Smooth muscle cell of bladder (primary cell): ENCODE measurements at places on chromosomes 13 and 19. TPM values are rescaled to one million over a fixed set of nuclear protein-coding genes. Genes with fewer than 3 reads are reported as not detected.

IGSF23 gene
- total RNA-seq = not detected in 2 replicates

CFAP97D2 gene
- not detected in 2 replicates for total RNA-seq

CDX2 gene
- total RNA-seq = under 0.01 TPM in 1 of 2 replicates, not detected in the other

IGFL3 gene
- total RNA-seq = not detected in 2 replicates

TNFSF13B gene
- 11.7 and 16.6 TPM in 2 replicates for total RNA-seq

URAD gene
- total RNA-seq = not detected in 2 replicates

OR4F17 gene
- under 0.01 TPM in 1 of 2 replicates, not detected in the other for total RNA-seq

HSPB6 gene
- total RNA-seq = 50.3 and 88.4 TPM in 2 replicates

ATP8A2 gene
- 0.09 and 0.14 TPM in 2 replicates for total RNA-seq

ZNF606 gene
- 10.8 and 14.7 TPM in 2 replicates for total RNA-seq

GARIN5A gene
- 0.09 and 0.28 TPM in 2 replicates for total RNA-seq

ZNF486 gene
- 3.6 and 3.7 TPM in 2 replicates for total RNA-seq

BST2 gene
- 0.55 and 5.4 TPM in 2 replicates for total RNA-seq

GPR4 gene
- not detected in 2 replicates for total RNA-seq

ZNF528 gene
- 23.9 and 29.4 TPM in 2 replicates for total RNA-seq

SIGLEC12 gene
- not detected in 2 replicates for total RNA-seq

ZSCAN4 gene
- total RNA-seq = not detected in 2 replicates

ZNF497 gene
- total RNA-seq = 0.57 and 0.83 TPM in 2 replicates

KCNC3 gene
- total RNA-seq = 0.09 TPM in 1 of 2 replicates, not detected in the other

FAM32A gene
- total RNA-seq = 107 and 111 TPM in 2 replicates

S1PR5 gene
- 0.14 and 0.74 TPM in 2 replicates for total RNA-seq

HCST gene
- total RNA-seq = 1.00 and 2.8 TPM in 2 replicates

ENOX1 gene
- 7.4 and 10.4 TPM in 2 replicates for total RNA-seq

ZNF358 gene
- total RNA-seq = 8.5 and 11.4 TPM in 2 replicates

S1PR4 gene
- total RNA-seq = not detected in 2 replicates

CALR3 gene
- total RNA-seq = 0.14 TPM in 1 of 2 replicates, not detected in the other

TSHZ3 gene
- total RNA-seq = 8.8 and 11.7 TPM in 2 replicates

FGF9 gene
- 3.8 and 9.7 TPM in 2 replicates for total RNA-seq

THOP1 gene
- 41.4 and 61.7 TPM in 2 replicates for total RNA-seq

PCDH20 gene
- total RNA-seq = 0.18 TPM in 1 of 2 replicates, not detected in the other

CASP14 gene
- total RNA-seq = not detected in 2 replicates

TNFSF9 gene
- 0.28 and 0.37 TPM in 2 replicates for total RNA-seq

PRKCG gene
- 0.14 TPM in 1 of 2 replicates, not detected in the other for total RNA-seq

MUC16 gene
- total RNA-seq = under 0.01 TPM in 1 of 2 replicates, not detected in the other

MYO1F gene
- total RNA-seq = 0.14 and 0.37 TPM in 2 replicates

ZNF723 gene
- not detected in 2 replicates for total RNA-seq

ZNF419 gene
- total RNA-seq = 11.0 and 18.1 TPM in 2 replicates

TIMM13 gene
- total RNA-seq = 31.7 and 38.4 TPM in 2 replicates

PSG11 gene
- total RNA-seq = not detected in 2 replicates

TGFBR3L gene
- 0.85 and 2.0 TPM in 2 replicates for total RNA-seq

LRRC4B gene
- 0.14 and 0.18 TPM in 2 replicates for total RNA-seq

NCR1 gene
- not detected in 2 replicates for total RNA-seq

KCTD15 gene
- total RNA-seq = 26.0 and 28.6 TPM in 2 replicates

LIN37 gene
- total RNA-seq = 7.4 and 10.1 TPM in 2 replicates
